ENCODE measurements at places on chromosomes 6 and 20.

DNA sequence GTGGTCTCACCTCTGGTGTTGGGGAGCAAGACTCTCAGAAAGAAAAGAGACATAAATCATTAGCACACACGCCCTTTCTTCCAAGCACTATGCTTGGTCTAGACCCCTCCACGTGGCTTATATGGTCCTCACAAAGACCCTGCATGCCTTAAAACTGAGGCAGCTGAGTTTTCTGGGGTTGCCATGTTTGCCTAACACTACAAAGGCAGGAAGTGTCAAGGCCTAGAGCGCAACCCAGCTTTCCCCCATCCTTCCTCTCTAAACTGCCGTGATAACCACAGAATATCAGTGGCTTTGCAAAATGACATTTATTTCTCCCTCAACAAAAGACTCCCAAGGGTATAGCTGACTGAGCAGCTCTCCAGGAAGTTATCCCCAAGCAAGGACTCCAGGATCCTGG, 146.5 kb upstream of the TOP1 start:
- no peak for DNase-seq

DNA sequence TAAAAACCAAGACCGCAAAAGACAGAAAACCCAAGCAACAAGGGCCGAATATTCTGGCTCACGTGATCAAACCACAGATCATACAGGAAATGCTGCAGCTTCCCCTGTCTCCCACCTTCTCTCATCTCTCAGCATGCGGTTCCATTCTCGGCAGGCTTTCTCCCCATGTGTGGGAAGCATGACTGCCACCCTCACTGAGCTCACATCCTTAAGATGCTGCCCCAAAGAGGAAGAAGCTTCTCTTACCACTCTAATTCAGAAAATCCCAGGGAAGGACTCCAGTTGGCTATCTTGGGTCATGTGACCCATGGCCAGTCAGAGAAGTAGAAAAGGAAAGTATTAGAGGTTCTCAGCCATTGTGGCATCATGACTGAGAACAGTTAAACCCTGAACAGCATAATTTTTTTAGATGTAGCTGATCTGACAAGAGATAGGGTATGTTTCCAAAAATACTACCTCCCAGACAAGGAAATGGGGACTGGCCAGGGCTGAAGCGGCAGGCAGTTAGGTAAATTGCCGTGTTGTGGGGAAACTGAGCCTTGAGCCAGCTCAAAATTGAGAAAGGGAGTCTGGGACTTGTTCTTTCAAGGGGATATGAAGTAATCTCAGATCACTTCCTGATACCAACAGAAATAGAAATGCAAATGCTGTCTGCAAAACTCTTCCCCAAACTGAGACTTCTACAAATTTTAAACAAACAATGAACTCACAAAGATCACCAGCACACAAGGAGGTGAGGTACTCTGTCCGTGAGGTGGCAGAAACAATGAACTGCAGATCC, 37.1 kb upstream of the GRM4 start:
- DNase-seq = peak; percentile 97

DNA sequence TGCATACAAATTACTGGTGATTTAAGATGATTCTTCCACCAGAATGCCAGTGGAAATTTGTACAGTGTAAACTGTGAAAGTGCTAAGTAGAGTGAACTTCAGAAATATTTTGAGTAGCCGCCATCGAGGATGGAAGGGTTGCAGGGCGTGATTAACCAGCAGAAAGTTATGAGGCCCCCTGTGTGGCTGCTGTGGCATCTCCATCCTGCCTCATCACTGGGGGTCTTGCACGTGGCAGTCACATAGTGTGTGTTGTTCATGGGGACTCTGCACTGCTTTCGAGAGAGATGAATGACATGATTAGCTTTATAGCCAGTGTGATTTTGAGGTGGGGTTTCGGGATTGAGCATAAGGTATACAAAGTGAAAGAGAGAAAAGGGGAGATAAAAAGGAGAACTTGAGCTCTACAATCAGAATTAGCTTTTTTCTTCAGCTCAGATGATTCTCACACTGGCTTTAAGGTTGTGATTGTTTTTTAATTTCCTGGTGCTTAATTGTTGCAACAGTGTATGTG, 26.4 kb downstream of the KCTD20 start:
- DNase-seq = no peak

GRCh38 chr6:24576447-24576846, 69.5 kb downstream of the KIAA0319 start:
- peak; percentile 33 for DNase-seq

- DNase-seq = no peak
Observed at GRCh38 chr6:138142806-138143205, 18.9 kb upstream of the ARFGEF3 start.

DNA sequence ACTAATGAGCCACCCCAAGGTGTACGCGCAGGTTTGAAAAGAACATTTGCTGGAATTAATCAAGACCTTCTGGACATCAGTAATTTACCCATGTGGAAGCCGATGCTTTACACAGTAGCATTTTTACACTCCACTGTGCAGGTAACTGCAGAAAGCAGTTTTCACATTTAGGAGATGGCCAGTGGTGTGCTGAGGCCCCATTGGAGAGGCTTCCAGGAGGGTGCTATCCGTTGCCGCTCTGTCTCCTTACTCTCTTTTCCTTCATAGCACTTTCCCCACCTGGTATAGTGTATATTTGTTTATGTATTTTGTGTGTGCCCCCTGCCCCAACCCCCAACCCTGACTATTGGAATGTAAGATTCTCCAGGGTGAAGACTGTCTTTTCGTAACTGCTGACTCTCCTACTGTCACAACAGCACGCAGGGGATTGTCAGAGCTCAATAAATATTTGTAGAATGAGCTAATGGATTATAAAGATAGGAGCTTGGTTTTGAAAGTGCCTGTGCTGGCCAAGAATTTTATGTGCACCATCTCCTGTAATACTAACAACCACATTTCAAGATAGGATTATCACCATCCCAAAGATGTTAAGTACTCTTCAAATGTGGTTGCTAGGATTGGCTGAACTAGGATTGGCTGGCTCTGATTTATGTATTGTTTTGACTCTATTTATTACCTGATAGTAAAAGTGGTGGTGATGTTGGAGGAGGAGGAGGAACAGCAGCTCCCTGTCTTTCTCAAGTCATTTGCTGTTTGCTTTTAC, 74.0 kb upstream of the GLP1R start:
- DNase-seq = no peak

- DNase-seq = no peak
Observed at GRCh38 chr20:10075606-10076005, 40.8 kb downstream of the ANKEF1 start.

GRCh38 chr20:51803148-51803854, 980 bp upstream of the SALL4 start:
- no peak for DNase-seq

GRCh38 chr6:134764741-134765140, 185.2 kb downstream of the ALDH8A1 start:
- no peak for DNase-seq

DNA sequence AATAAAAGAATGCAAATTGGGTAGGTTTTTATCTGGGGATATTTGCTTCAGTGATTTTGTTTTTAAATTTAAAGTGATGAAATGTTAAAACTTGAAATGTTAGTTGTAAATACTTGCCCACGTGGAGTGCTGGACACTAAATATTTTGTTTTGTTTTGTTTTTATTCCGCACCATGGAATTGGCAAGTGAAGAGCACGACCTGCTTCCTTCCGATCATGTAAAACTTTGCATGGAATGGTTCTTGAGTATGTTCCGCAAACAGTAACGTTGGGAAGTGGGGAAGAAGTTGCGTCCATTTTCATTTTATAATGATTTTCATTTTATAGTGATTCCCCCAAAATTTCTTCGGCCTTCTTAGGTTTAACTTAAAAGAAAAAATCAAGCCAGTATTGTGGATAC, 765 bp downstream of the IRAK1BP1 start:
- DNase-seq = no peak

- no peak for DNase-seq
Observed at GRCh38 chr6:34729631-34730470, 27.5 kb upstream of the SNRPC start.

DNA sequence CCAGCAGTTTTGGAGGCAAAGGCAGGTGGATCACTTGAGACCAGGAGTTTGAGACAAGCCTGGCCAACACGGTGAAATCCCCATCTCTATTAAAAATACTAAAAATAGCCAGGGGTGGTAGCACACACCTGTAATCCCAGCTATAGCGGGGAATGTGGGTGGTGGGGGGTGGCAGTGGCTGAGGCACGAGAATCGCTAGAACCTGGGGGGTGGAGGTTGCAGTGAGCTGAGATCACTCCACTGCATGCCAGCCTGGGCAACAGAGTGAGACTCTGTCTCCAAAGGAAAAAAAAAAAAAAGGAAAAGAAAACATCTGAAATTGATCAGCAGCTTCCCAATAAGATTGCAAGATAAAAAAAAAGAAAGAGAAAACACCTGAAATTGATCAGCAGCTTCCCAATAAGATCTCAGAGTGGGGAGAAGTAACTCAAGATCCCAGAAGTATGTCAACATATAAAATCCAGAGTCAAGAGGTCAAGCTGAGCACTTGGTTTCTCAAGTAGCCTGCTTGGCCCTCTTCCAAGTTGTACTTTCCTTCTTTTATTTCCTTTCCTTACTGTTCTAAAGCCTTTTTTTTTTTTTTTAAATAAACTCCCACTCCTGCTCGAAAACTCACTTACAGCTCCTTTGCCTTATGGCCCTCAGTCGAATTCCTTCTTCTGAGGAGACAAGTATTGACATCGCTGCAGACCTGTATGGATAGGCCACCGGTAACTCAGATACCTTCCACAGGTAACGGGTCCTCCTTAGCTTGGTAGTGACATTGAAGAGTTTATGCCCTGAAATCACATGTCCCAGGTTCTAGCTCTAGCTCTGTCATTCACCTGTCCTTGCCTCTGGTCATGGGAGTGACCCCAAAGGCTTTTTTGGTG, 368.5 kb upstream of the SYNCRIP start:
- no peak for DNase-seq

- no peak for DNase-seq
Observed at GRCh38 chr6:10495029-10495428, 26.1 kb upstream of the GCNT2 start.

DNA sequence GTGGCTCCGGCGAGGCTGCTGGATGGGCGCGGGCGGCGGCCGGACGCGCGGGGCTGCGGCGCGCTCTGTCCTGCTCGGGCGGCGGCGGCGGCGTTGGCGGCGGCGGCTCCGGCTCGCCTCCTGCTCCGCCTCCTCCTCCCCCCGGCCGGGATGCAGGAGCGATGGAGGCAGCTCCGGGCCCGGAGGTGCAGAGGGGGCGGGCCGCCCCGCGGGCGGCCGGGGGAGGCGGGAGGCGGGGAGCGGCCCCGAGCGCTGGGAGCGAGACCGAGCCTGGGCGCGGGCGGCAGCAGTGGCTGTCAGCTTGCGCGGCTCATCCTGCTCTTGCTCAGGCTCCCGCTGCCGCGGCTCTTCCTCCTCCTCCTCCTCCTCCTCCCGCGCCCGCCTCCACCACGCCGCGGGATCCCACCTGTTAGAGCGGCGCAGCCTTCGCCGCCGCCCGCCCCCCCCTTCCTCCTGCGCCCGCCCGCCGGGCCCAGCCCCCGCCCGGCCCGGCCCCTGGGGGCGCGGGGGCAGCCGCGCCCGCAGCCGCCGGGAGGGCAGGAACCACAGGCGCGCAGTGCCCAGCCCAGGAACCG, at the start of gene NOL4L:
NOL4L (minus strand) TSS at position 323 of the 575 bp plus-strand sequence. CDS start 443 bp downstream, outside the sequence.
- DNase-seq = peak; percentile 26

GRCh38 chr6:150521482-150521881, 78.2 kb upstream of the PLEKHG1 start:
- no peak for DNase-seq

DNA sequence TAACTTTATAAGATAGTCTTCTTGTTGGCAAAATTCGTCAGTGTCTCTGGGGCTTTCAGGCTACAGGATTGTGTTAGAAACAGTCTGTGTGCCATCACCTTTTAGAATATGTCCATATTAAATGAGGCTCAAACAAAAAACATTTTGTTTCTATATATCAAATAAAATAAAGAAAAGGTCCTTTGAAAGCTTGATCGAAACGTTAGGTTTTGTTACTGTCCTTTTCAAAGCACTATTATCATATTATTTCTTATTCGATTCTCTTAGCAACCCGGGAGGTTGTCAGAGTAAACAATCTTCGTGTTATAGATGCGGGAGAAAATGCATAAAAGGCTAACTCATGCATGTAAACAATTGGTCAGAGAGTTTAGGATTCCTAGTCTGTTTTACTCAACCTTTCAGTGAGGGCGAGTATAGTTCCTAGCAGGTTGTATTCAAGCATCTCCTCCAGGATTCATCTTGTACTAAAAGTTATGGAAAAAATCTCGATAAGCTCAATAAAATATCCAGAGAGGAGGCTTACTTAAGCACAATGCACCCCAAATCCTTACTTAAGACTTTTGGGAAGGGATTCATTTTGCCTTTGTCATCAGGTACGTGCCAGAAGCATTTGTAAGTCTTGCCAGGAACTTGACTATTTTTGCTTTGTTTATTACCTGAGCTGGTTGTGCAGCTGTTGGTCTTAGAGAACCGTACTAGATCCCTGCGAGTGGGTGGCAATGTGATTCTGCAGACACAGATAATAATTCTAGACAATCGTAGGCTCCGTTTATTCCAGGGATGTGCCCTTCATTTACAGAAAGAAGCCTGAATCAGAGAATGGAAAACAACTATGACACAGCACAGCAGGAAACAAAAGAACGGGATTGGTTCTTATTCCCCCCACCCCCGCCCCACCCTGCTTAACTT, 159.6 kb upstream of the ZNF217 start:
- DNase-seq = no peak

DNA sequence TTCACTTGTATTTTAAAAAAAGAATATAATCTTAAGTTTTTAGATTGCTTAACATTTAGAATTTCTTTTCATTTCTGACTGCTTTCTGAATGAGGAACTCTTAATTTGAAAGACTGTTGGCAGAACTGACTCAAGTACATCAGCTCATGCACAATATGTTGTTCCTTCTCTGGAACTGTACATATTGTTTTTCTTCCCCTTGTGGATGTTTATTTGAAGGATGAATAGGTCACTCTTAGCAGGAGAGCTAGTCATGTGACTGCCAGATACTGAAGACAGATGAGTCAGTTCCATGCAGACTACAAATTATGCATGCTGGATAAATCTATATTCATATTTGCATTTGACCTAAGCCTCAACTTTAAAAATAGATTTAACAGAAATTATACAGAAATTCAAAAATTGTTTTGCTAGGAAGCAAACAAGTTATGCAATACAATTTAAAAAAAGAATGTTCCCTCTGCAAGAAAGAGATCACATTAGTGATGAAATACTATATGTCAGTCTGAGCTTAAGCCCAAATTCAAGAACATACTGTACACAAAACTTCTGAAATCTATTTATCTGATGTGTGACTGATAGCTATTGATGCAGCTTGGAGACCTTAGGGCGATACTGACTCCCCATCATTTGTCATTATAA, 1274.9 kb upstream of the GJE1 start:
- peak; percentile 70 for DNase-seq
